Fibroblast of skin of scalp (primary cell): ENCODE measurements at places on chromosomes 13 and 19.
A peak's percentile ranks its signal among the peaks of the same experiment; 100 is the strongest.

DNA sequence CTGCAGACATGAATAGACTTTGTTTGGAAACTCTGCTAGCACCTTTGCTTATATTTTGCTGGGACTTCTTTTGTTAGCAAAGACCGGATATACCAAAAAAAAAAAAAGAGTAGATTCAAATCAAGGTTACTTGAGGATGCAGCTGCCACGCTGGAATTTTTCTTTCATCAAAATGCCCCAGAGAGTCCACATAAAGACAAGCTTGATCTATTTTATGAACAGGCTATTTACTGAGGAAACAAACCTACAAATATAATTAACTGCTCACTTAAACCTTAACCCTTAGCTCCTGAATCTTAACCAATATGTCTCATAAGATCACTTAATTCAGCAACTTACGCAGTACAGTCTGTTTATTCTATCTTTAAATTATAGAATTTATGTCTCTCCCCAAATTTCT lies 27.1 kb upstream of the DOCK9 start:
- DNase-seq, result no peak

DNA sequence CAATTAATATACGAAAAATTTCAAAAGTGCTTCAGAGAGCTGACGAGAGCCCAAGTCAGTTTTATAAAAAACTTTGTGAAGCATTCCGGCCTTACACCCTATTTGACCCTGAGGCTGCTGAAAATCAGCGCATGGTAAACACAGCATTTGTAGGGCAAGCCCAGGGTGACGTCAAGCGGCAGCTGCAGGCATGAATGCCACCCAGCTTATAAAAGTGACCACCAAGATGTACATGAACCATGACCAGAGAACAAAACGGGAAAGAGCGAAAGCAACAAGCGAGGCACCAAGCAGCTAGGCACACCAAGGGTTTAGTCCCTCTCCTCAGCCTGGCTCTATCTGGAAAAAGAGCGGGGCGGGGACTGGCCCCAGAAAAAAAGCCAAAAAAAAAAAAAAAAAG lies 6.0 kb downstream of the SIGLEC11 start:
- DNase-seq, result no peak

DNA sequence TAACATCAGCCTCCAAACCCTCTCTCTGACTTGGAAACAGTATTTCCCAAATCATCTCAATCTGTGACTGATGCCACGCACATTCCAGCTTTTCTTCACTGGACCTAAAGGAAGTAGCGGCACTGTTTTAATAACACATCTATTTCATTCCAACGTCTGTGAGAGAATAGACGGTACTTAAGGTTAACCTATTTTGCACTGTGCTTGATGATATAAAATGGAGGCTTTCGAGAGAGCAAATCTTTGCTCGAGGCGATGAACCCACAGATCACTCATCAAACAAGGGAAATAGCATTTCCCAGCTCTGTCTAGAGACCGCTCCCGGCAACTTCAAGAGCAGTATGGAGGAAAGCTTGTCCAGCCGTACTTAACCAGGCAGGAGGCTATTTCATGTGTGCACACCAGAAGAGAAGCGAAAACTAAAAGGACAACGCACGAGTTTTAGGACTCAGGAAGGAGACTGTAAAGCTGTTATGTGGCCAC lies 2.9 kb downstream of the UBL3 start:
- peak; percentile 59 for DNase-seq

DNA sequence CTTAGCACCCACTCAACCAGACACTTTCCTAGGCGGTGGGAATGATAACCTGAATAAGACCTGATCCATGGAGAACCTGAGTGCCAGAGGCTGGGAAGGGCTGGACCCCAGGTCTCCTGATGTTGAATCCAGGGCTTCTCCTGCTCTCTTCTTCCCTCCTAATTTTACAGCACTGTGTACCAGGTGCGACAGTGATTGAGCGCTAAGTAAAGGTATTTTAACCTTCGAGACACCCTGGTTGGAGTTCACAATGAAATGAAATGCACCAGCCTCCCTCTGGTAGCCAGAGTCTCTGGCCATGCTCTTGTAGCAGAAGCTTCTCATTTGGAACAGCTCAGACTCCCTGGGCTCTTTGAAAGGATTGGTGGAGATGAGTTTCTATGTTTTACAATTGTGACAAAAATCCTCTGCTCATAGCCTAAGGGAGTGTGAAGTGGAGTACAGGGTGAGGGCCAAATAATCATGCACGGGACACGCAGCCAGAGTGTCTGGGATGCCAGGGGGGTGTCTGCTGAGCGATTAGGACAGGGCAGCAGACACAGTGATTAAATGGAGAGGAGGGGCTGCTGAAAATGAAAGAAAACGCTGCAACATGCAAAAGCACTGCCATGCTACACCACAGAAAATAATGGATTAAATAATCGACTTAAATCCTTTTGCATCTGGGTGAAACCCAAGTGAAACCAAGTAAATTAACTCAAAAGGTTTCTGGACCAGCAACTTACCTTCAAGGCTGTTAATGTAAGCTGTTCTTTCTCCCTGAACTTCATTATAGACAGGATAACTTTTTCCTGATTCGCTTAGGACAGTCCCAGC lies 83.8 kb downstream of the FAM216B start:
- no peak for DNase-seq
